ENCODE measurements at places on chromosomes 4 and X.

DNA sequence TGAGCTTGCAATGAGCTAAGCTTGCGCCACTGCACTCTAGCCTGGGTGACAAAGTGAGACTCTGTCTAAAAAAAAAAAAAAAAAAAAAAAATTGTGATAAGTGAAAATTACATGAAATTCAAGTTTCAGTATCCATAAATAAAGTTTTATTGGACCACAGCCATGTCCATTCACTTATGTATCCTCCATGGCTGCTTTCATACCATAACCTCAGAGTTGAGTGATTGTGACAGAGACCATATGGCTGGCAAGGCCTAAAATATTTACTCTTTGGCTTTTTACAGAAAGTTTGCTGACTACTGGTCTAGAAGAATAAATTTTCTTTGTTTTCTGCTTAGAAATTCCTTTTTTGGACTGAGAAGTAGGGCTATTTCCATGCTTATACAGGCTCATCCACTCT lies 11.8 kb upstream of the SHISA3 start:
- no peak overlapping the region for H3K4me3 ChIP-seq
- peaks cover under 1% of the 10 kb centered on the region for H3K4me1 ChIP-seq
- no peak for DNase-seq
- H3K27me3 ChIP-seq, result peaks cover 11% of the 10 kb centered on the region
- H3K27ac ChIP-seq, result no peak overlapping the region

DNA sequence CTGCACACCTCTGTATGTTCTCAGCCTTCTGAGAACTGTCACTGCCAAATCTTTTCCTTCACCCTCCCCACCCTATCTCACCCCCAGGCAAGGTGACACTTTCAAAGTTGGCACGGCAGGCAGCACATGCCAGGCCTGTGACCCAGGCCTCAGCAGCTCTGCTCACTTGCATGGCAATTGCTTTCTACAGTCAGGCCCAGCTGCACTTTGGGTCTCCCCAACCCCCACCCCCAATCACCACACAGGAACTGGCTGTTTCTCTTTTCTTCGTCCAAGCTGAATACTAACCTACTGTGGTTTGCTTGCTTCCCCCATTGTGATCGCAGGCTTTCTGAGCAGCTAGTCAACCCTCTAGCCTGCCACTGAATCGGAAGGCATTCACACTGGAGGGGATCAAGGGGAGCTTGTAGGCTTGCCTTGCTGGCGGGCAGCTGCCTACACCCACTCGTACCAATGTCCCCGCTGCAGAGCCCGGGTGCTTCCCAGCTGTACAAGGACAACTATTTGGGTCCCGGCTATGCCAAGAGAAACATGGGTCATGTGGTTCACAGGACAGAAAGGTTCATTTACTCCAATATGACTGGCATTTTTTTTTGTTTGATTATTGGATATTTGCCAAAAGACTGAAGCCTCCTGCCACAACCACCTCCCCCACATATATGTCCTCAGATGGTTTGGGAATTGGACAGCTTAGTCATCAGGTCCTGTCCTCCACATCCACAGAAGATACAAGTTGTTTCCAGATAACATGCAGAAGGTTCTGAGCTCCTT lies 28.1 kb downstream of the SLC25A43 start:
- H3K27ac ChIP-seq, result peak overlapping the region; percentile 87
- no peak for DNase-seq
- H3K36me3 ChIP-seq, result no peaks in the 10 kb centered on the region
- no peaks in the 10 kb centered on the region for H3K27me3 ChIP-seq
- peaks cover 27% of the 10 kb centered on the region for H3K4me1 ChIP-seq

GRCh38 chr4:21470535-21470934 lies 478.0 kb downstream of the KCNIP4 start:
- no peak for DNase-seq
- H3K27ac ChIP-seq, result no peak overlapping the region
- no peaks in the 10 kb centered on the region for H3K4me1 ChIP-seq
- H3K27me3 ChIP-seq, result peaks cover 2% of the 10 kb centered on the region
- no peak overlapping the region for H3K4me3 ChIP-seq

GRCh38 chr4:185246453-185246852 lies 37.1 kb downstream of the SNX25 start:
- peaks cover 81% of the 10 kb centered on the region for H3K4me1 ChIP-seq
- no peak overlapping the region for H3K4me3 ChIP-seq
- H3K27ac ChIP-seq, result peak overlapping the region; percentile 91
- DNase-seq, result no peak
- H3K36me3 ChIP-seq, result peaks cover 8% of the 10 kb centered on the region
- no peaks in the 10 kb centered on the region for H3K27me3 ChIP-seq

DNA sequence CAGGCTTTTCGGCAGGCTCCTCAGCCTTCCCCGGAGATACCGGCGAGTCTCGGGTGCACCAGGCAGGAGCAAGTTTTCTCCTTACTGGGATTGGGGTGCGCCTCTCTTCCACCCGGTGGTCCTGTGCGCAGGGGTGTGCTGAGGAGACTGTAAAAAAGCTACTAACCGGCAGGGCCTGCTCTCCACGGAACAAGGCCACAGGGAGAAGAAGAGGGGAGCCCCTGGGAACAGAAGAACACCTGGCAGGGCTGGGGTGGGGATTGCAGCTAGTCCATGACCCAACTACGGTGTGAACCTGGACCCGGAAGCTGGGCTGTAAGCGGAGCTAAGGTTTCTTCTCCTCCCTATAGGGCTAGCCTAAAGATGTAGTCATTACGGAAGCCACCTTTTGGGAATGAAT lies 17.7 kb upstream of the ZIC3 start:
- no peaks in the 10 kb centered on the region for H3K36me3 ChIP-seq
- no peak overlapping the region for H3K4me3 ChIP-seq
- no peak for DNase-seq
- no peaks in the 10 kb centered on the region for H3K4me1 ChIP-seq
- H3K27ac ChIP-seq, result no peak overlapping the region

- H3K27me3 ChIP-seq, result peaks cover 2% of the 10 kb centered on the region
- H3K4me3 ChIP-seq, result no peak overlapping the region
- peaks cover 20% of the 10 kb centered on the region for H3K4me1 ChIP-seq
- no peak overlapping the region for H3K27ac ChIP-seq
- DNase-seq, result no peak
These were observed 109.5 kb downstream of the FRAS1 start for GRCh38 chr4:78166622-78167021.

DNA sequence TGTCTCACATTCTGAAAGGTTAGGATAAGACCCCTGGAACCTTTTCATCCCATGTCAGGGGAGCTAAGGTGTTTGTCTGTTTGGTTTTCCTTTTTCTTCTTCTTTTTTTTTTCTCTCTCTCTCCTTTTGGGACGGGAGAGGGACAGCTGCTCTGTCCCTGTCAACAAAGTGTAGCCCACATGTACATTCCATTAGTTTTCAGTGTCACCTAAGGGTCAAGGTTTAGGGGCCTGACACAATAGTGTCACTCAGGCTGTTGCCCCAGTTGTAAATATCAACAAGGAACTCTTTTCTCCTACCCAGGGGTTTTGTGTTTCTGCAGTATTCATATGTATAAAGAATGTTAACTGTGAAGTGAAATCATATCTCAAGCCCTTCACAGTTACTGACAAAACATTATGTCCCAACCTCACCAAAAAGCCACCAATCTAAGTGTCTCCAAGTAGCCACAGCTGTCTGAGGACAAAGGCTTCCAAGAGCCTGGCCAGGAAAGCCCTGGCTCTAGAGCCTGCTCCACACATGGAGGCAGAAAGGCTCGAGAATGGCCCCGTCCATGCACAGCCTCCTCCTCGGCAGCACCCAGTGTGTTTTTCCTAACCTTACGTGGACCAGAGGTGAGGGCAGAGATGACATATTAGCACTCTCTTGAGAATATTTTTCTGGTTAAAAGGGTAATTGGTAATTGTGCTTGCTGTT lies 9.4 kb downstream of the IRF2 start:
- DNase-seq, result no peak
- no peaks in the 10 kb centered on the region for H3K36me3 ChIP-seq
- H3K4me1 ChIP-seq, result peaks cover 5% of the 10 kb centered on the region
- peak overlapping the region; percentile 50 for H3K27ac ChIP-seq
- H3K4me3 ChIP-seq, result no peak overlapping the region

DNA sequence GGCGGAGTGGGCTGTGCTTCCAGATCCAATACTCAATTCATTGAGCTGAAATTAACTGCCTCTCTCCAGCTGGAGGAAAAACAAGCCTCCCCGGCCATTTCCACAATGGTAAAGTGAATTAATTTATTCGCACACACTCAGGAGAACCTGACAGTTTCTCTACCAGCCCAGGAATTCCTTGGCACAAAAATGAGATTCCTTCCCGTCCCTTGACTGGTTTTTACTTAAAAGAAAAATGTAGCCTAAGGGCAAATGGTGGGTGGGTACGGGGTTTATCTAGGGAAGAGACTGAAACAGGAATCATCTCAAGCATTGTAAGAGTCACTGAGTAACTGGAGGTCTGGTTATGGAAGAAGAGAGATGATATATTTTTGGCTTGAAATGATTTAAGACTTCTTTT lies 102.7 kb downstream of the VCX3A start:
- no peaks in the 10 kb centered on the region for H3K36me3 ChIP-seq
- H3K27me3 ChIP-seq, result peaks cover 3% of the 10 kb centered on the region
- peaks cover 6% of the 10 kb centered on the region for H3K4me1 ChIP-seq

DNA sequence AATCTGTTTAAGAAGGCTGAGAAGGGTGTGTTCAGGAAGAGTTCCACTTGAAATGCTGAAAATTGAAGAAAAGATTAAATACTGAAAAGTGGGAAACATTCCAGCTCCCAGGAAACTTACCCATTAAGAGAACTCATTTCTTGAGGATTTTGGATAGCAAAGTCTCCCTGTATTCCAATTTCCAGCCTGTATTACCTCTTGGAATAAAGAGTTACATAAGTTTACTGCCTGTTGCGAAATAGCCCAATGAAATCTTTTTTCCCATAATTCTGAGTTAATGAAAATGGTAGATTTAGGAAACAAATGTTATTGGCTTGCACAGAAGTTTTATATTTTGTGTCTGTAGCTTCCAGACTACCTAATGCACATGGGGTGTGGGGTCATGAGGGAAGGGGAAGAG lies 12.0 kb downstream of the NHSL2 start:
- H3K27me3 ChIP-seq, result no peaks in the 10 kb centered on the region
- DNase-seq, result no peak
- peaks cover 34% of the 10 kb centered on the region for H3K4me1 ChIP-seq
- no peaks in the 10 kb centered on the region for H3K36me3 ChIP-seq
- no peak overlapping the region for H3K4me3 ChIP-seq

- peaks cover 8% of the 10 kb centered on the region for H3K4me1 ChIP-seq
- H3K4me3 ChIP-seq, result peak within 1 kb of the TSS; percentile 66
- no peak within 1 kb of the TSS for H3K27ac ChIP-seq
- H3K27me3 ChIP-seq, result peaks cover 14% of the 10 kb centered on the region
These were observed at the start of gene FAM149A for GRCh38 chr4:186104114-186104889. Gene FAM149A, plus strand, starts transcription at chr4:186104704.

- H3K4me1 ChIP-seq, result peaks cover 5% of the 10 kb centered on the region
- H3K27ac ChIP-seq, result no peak overlapping the region
- H3K4me3 ChIP-seq, result no peak overlapping the region
- peaks cover 9% of the 10 kb centered on the region for H3K36me3 ChIP-seq
These were observed 4.1 kb downstream of the HDAC8 start for GRCh38 chrX:72568406-72569092.

DNA sequence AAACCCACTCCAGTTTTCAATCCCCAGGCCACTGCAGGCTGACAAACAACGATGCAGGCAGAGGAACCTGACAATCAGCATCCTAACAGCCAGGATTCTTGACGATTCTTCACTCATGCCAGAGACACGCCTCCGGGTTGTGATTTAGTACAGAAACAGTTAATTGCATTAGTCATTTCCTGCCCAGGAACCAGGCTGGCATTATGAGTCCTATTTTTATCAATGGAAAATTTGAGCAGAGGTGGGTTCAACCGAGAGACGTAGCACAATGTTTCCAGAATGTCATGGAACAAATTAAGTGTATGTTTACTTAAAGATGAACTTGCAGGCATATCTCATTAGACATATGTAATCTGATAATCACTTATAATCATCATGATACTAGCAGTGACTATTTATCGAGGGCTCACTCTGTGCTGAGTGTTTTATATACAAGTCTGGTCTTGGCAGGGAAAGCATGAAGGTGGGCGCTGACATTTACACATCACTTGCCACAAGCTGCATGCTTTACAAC lies 159.7 kb downstream of the NSUN7 start:
- H3K27me3 ChIP-seq, result no peaks in the 10 kb centered on the region
- H3K4me3 ChIP-seq, result no peak overlapping the region
- no peak for DNase-seq
- H3K36me3 ChIP-seq, result no peaks in the 10 kb centered on the region
- H3K27ac ChIP-seq, result peak overlapping the region; percentile 75

DNA sequence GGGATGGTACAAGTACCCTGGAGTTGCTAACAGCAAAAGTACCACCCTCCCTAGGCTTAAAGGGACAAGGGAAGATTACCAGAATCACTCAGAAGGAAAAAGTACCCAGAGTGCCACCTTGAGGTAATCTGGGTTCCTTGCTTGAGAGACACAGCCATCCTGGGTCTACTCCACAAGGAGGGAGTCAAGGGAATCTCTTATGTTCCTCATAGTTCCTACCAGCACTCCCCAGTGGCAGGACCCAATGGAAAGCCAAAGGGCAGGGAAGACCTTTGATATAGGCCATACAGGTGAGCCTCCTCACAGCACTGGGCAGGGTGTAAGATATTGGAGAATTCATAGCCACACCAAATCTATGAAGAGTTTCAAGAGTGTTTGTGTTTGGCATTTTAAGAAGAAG lies 5.7 kb downstream of the IL2 start:
- no peak for DNase-seq
- no peaks in the 10 kb centered on the region for H3K4me1 ChIP-seq
- no peak overlapping the region for H3K27ac ChIP-seq
- H3K4me3 ChIP-seq, result no peak overlapping the region
- peaks cover 21% of the 10 kb centered on the region for H3K27me3 ChIP-seq

DNA sequence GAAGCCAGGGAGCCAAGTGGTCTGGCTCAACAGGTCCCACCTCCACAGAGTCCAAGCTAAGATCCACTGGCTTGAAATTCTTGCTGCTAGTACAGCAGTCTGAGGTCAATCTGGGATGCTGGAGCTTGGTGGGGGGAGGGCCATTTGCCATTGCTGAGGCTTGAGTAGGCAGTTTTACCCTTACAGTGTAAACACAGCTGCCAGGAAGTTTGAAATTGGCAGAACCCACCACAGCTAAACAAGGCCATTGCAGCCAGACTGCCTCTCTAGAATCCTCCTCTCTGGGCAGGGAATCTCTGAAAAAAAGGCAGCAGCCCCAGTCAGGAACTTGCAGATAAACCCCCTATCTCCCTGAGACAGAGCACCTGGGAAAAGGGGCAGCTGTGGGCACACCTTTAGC lies 84.9 kb downstream of the EDA2R start:
- H3K27me3 ChIP-seq, result no peaks in the 10 kb centered on the region
- no peak overlapping the region for H3K4me3 ChIP-seq
- H3K36me3 ChIP-seq, result no peaks in the 10 kb centered on the region
- no peak overlapping the region for H3K27ac ChIP-seq
- no peak for DNase-seq

- no peak for DNase-seq
- peaks cover 70% of the 10 kb centered on the region for H3K27me3 ChIP-seq
- H3K4me3 ChIP-seq, result no peak overlapping the region
- H3K27ac ChIP-seq, result no peak overlapping the region
- no peaks in the 10 kb centered on the region for H3K4me1 ChIP-seq
- no peaks in the 10 kb centered on the region for H3K36me3 ChIP-seq
These were observed 16.2 kb downstream of the NKX6-1 start for GRCh38 chr4:84482564-84483563.
